Eye (tissue), 1 donor: ENCODE measurements at places on chromosomes 2 and 18.

DNA sequence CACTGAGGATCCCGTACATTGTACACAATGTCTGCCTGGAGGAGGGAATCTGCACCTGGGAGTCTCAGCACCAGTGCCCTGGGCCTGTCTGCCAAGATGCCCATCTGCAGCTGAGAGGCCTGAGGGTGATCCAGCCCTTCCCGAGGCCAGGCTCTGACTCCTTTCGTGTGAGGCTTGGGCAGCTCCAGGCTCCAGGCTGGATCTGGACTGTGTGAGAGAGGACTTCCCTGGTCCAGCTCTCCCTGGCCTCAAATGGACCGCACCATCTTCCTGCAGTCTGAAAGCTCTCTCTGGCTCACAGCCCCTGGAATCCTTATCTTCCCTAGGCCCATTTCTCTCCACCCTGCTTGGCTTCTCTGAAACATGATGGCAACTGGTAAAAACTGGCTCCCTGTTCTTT lies 324.6 kb downstream of the DYSF start:
- no peak for DNase-seq

GRCh38 chr2:233156001-233156400 lies 95.5 kb upstream of the ATG16L1 start:
- no peak for DNase-seq

DNA sequence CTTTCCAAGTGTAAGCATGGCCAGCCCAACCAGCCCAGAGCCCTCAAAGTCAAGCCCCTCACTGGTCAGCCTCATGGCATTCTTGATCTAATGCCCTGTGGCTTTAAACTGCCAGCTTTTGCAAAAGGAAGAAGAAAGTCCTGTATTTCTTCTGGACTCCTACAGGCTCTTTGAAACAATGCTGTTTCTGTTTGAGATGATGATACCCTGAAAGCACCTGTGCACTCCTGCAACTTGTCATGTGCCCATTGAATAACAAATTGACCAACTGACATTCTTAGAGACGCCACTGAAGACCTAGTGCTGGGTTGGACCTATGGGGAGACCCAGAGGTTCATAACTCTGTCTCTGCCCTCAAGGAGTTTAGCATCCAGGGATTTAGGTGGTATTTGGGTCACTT lies 82.0 kb upstream of the MSH2 start:
- DNase-seq = no peak

GRCh38 chr2:65231121-65231520 lies 3.5 kb downstream of the ACTR2 start:
- DNase-seq = no peak

GRCh38 chr2:56117764-56118163 lies 66.0 kb upstream of the CCDC85A start:
- DNase-seq = no peak

DNA sequence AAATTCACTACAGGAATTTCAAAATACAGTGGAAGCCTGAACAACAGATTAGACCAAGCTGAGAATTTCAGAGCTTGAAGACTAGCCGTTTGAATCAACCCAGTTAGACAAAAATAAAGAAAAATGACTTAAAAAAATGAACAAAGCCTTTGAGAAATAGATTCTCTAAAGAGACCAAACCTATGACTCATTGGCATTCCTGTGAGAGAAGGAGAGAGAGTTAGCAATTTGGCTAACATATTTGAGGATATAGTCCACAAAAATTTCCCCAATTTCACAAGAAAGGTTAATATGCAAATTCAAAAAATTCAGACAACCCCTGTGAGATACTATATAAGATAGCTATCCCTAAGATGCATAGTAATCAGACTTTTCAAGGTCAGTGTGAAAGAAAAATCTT lies 78.0 kb downstream of the MYO3B start:
- DNase-seq = no peak

GRCh38 chr2:69143748-69144360 lies 130.9 kb downstream of the ANTXR1 start:
- no peak for DNase-seq
